ENCODE measurements at places on chromosomes 5 and 9. TPM values are rescaled to one million over a fixed set of nuclear protein-coding genes. Genes with fewer than 3 reads are reported as not detected.

SPATA31D4 gene
- total RNA-seq = not detected

PCDHA1 gene
- 9.1 TPM for total RNA-seq

NUTM2F gene
- total RNA-seq = not detected

CSF1R gene
- total RNA-seq = 8.8 TPM

DBH gene
- total RNA-seq = not detected

TGFBI gene
- total RNA-seq = 2.8 TPM

SV2C gene
- 1.9 TPM for total RNA-seq

CNTNAP3 gene
- total RNA-seq = 84.8 TPM

CDKN2B-AS1 gene
- total RNA-seq = 0.63 TPM

C5orf52 gene
- total RNA-seq = not detected

PCDHGB7 gene
- 43.5 TPM for total RNA-seq

PPP2R2B gene
- 135 TPM for total RNA-seq

TAS2R1 gene
- total RNA-seq = 0.31 TPM

SLC44A1 gene
- 62.9 TPM for total RNA-seq

BNC2 gene
- total RNA-seq = 0.31 TPM

C5orf58 gene
- total RNA-seq = not detected

ERAP2 gene
- 6.6 TPM for total RNA-seq

TCERG1 gene
- total RNA-seq = 197 TPM

F2R gene
- total RNA-seq = 34.7 TPM
